ENCODE measurements at places on chromosomes 12 and 14. TPM values are rescaled to one million over a fixed set of nuclear protein-coding genes. Genes with fewer than 3 reads are reported as not detected.

Gene LMO3
- total RNA-seq: 2.0 TPM

Gene NOVA1
- total RNA-seq: 7.9 TPM

Gene C2CD5
- 34.3 TPM for total RNA-seq

Gene TSPAN31
- 85.3 TPM for total RNA-seq

Gene ESPL1
- total RNA-seq: 14.1 TPM

Gene MLXIP
- total RNA-seq: 10.9 TPM

Gene KRT85
- total RNA-seq: not detected

Gene TAS2R30
- total RNA-seq: 3.6 TPM

Gene GRIP1
- total RNA-seq: not detected

Gene TPPP2
- not detected for total RNA-seq

Gene LAG3
- 0.15 TPM for total RNA-seq

Gene DUSP6
- total RNA-seq: 13.8 TPM

Gene RAB35
- total RNA-seq: 40.4 TPM

Gene SCFD1
- total RNA-seq: 178 TPM

Gene SDR9C7
- 0.15 TPM for total RNA-seq

Gene SDR39U1
- 16.4 TPM for total RNA-seq

Gene BEGAIN
- total RNA-seq: not detected

Gene LTB4R2
- 3.8 TPM for total RNA-seq

Gene ANG
- total RNA-seq: 6.7 TPM

Gene TAS2R50
- total RNA-seq: 6.8 TPM

Gene MYO1H
- not detected for total RNA-seq

Gene FOS
- 7.0 TPM for total RNA-seq

Gene GPR65
- total RNA-seq: under 0.01 TPM

Gene KLRK1
- total RNA-seq: 0.29 TPM

Gene HCAR2
- total RNA-seq: not detected

Gene DBX2
- not detected for total RNA-seq

Gene ASCL4
- not detected for total RNA-seq

Gene RAB5B
- 66.2 TPM for total RNA-seq

Gene FBRSL1
- 3.6 TPM for total RNA-seq
